NCI-H1694 (cell line): ENCODE measurements at places on chromosomes 5 and 9.

DNA sequence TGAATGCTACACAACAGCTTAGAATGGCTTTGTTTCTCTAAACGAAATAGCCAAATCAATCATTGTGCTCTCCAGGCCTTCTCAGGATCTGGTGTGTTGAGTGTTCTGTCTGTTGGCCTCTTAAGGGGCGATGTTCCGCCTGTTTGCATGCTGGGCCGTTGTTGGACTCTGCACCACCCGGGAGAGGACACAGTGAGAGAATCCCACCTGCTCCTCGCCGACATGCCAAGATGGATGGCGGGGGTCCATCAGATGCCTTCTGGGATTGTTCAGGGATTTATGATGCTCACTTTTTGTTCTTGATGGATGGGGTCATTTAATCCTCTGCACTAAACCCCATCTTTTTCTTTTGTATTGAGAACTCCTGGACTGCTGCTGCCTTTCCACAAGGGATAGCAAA is 159.9 kb downstream of the NTRK2 start:
- DNase-seq = no peak

- DNase-seq = peak; percentile 47
Measured at GRCh38 chr5:116521173-116521872, 53.3 kb downstream of the SEMA6A start.

DNA sequence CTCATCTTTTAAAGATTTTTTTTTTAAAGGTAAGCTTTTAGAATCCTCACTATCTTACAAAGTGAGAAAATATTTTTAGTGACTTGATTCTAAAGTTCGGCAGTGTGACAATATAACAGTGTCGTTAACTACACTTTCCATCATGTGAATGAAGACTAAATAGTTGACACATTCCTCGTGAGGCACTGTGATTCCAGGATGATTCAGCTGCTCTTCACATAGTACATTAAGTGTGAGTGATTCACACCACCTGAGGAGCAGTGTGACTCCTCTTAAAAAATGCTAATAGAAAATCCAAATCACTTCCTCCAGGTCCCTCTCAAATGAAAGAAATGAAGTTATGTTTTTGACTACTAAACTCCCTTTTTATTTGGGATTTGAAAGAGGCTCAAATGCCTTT is 589.5 kb downstream of the GABRG2 start:
- DNase-seq = no peak

DNA sequence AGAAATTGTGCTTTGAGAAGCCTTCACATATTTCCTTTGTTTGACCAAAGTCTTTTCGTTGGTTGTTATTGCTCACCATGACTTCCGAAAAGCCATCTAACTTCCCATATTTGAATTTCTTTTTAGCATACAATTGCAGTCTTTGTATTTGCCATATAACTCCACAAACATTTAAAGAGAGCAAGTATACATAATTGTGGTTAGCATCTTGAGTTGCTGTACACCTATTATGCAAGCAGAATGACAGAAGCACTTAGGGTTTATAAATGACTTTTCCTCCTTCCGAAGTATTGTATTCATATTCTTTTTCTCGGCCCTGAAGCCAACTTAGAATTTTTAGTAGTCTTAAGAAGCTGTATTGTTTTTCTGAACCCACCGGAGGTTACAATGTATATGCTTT is 250.4 kb downstream of the RFK start:
- no peak for DNase-seq

GRCh38 chr9:7153566-7153965 is 395.8 kb downstream of the KDM4C start:
- no peak for DNase-seq

- no peak for DNase-seq
Measured at GRCh38 chr5:92527311-92528078, 1053.5 kb downstream of the NR2F1-AS1 start.

DNA sequence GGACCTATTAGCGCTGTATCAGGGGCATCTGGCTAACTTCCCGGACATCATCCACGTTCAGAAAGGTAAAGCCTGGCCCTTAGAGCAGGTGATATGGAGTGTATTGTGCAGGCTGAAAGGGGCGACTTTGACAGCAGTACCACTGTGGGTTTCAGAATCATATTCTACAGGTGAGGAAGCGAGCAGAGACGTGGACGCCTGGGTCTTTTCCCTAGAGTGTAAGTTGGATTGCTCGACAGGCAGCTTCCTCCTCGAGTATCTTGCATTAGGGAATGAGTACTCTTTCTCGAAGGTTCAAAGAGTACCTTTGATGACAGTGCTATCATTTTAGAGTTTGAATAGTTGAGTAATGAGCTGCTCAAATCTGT is 1.9 kb downstream of the SNX18 start:
- DNase-seq = no peak

- no peak for DNase-seq
Measured at GRCh38 chr9:110729641-110730040, 61.0 kb downstream of the MUSK start.

DNA sequence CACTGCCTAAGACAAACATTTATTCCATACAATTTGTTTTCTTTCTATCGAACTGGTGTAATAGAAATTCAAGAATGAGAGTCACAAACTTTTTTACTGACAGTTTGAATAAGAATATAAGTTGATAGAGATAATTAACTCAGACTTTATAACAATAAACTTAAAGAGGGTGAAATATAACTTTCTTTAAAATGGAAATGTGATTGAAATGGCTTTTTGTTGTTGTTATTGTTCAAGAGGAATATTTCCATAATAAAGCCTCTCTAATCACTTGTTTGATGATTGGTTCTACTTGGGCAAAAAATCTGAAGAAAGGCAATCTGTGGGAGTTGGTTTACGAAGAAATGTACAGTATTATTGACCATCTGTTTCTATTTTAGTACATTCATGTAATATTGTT is 79.3 kb downstream of the ST8SIA4 start:
- no peak for DNase-seq

DNA sequence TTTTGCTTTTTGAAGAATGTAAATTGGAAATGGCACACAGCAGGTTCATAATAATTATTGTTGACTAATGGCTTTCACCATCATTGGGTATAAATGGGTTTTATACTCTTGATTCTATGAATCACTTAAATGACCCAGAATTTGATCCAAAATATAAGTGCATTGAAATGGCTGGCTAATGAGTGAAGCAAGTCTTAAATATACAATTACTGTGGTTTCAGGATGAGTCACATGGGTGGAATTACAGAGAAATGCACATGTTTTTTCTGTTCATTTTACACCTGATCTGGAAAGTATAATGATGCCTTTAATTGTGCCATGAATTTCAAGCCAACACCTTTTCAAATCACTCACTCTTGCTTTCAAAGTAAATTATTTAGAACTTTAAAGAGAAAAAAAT is 380.8 kb upstream of the CD180 start:
- no peak for DNase-seq

DNA sequence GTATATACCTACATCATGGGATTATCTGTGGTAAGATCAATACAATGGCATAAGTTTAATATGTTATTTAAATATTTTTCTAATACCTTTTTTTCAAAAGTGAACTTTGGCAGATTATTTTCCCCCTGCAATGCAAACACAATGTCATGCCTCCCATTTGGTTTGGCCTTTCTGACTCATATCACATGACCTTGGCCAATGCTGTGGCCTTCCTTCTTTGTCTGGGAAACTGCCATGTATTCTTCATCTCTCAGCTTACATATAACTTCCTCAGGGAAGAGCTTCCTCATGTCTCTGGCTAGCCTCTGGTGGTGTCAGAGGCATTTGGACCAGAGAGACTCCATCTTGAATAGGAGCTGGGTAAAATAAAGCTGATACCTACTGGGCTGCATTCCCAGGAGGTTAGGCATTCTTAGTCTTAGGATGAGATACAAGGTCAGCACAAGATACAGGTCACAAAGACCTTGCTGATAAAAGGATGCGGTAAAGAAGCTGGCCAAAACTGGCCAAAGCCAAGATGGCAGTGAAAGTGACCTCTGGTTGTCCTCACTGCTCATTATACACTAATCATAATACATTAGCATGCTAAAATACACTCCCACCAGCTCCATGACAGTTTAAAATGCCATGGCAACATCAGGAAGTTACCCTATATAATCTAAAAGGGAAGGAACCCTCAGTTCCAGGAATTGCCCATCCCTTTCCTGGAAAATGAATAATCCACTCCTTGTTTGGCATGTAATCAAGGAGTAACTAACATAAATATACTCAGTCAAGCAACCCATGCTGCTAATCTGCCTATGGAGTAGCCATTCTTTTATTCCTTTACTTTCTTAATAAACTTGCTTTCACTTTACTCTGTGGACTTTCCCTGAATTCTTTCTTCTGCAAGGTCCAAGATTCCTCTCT is 76.0 kb downstream of the C9orf153 start:
- no peak for DNase-seq

- DNase-seq = no peak
Measured at GRCh38 chr9:28970241-28970654, 1397.0 kb upstream of the C9orf72 start.

DNA sequence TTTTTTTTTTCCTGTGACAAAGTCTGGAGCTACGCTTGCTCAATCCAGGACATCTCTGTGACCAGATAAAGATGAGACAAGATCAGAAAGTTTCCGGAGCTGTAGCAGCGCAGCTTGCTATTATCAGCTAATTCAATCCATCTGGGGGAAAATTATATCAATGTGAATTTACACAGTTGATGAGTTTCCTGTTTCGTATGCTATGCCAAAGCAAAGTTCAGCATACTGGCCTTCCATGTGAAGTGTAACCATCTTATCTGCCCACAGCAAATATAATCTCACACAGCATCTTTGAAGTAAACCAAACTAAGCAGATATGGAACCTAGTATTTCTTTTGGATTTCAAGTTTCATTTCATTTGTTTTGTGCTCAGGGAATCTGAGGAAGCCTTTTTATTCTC is 1767.7 kb downstream of the EFNA5 start:
- DNase-seq = no peak

GRCh38 chr9:132235894-132236661 is 74.2 kb downstream of the NTNG2 start:
- DNase-seq = peak; percentile 60

GRCh38 chr5:33272288-33272687 is 168.5 kb upstream of the TARS1 start:
- no peak for DNase-seq

- no peak for DNase-seq
Measured at GRCh38 chr5:326109-326508, 4.6 kb downstream of the AHRR start.

DNA sequence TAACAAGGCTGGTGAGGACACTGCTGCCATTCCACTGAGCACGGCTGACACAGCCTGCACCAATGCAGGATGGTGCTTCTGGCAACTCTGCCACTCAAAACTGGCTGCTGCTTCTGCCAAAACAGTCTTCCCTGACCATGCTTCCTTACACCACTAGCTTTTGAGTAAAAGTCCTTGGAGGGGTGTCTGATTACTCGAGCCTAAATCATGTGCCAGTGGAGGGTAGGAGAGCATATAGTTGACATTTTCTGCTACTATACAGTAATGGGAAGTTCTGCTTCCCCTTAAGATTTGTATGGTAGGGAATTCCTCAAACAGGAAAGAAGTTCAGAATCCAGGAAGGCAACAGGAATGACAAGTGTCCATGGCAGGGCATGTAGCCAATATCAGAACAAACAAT is 12.2 kb upstream of the PJA2 start:
- no peak for DNase-seq

DNA sequence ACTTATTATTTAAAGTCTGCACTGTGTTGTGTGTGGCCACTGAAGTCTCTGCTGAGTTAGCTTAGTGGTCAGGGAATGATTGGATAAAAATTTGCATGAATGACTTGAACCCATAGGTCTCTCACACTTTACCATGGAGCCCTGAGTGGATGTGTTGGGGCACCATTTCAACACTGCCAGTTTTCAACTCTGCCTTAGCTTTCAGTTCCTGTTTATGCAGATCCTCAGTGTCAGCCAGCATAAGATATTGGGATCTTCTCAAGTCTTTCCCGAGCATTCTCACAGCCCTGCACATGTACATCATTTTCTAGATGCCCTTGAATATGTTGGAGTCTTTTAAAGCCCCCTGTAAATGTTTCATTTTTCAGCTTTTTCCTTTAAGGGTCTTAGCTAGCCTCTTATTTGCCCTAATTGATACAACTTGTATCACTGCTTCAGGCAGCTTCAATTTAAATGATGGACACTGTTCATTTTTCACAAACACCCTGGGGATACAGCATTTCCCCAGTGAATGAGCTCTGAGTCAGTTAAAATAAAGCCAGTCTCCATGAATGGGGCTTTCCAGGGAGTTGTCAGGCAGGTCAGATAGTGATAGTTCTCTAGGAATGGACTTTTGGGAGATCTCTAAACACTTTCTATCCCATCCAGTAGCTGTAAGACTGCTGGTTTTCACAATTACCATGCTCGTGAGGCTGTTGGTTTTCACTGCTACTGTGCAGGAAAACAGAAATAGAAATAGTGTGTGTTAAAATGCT is 211.9 kb upstream of the PAPPA start:
- no peak for DNase-seq

- DNase-seq = no peak
Measured at GRCh38 chr9:89670114-89670513, 65.3 kb downstream of the GADD45G start.

GRCh38 chr5:15506897-15507296 is 6.9 kb downstream of the FBXL7 start:
- DNase-seq = no peak

DNA sequence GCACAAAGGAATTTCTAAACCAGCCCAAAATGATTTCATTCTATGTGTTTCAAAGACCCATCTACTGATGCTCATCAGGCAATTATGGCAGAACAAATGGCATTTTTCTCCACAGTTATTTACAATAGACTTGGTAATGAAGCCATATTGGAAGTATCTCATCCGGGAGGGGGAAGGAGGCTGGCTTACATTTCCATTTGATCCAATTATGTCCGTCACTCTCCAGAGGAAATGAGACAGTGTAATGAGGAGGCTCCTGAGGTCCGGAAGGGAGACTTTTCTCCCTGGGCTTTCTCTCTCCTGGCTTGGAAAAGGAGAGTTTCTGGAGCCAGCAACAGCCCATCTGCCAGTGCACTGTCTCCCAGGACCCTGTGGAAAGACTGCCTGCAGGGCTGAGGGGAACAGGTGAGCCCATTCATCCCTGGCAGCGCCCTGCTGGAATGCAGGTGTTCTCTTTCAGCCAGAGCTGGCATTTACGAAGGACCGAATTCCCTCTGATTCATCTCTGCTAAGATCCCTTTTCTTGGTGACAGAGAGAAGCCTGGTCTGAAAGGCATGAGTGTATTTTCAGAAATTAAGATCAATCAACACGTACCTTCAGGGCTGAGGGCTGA is 54.9 kb upstream of the SAP30L start:
- no peak for DNase-seq
